ENCODE measurements at places on chromosomes 4 and X. TPM values are rescaled to one million over a fixed set of nuclear protein-coding genes. Genes with fewer than 3 reads are reported as not detected.

GRCh38 chrX:19178402-19178801, 56.1 kb upstream of the ADGRG2 start:
- no peak overlapping the region for H3K27ac ChIP-seq
- no peak overlapping the region for H3K4me3 ChIP-seq
- H3K36me3 ChIP-seq, result no peaks in the 10 kb centered on the region
- H3K27me3 ChIP-seq, result no peaks in the 10 kb centered on the region
- H3K4me1 ChIP-seq, result no peaks in the 10 kb centered on the region

ALG13 gene
- 21.6 TPM for total RNA-seq

DNA sequence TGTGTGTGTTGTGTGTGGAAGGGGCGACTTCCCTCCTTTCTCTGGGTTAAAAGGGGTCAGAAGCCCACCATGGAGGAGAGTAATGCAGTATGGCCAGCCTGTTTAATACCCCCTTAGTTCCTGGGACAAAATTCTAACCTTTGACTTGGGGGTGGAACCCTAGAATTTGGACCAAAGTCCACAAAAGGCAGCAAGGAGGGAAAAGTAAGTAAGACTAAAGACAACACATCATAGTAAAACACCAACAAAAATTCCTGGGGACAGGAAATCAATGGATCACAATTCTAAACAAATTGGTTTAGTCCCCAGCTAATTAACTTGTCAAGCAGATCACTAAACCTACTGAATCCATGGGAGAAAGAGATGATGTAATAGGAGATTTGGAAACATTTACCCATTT, 3.1 kb downstream of the AMOT start:
- no peak overlapping the region for H3K27ac ChIP-seq
- no peaks in the 10 kb centered on the region for H3K4me1 ChIP-seq
- H3K36me3 ChIP-seq, result no peaks in the 10 kb centered on the region
- H3K4me3 ChIP-seq, result no peak overlapping the region
- DNase-seq, result no peak
- peaks cover 5% of the 10 kb centered on the region for H3K27me3 ChIP-seq

- H3K4me1 ChIP-seq, result no peaks in the 10 kb centered on the region
- H3K27me3 ChIP-seq, result no peaks in the 10 kb centered on the region
- no peak overlapping the region for H3K4me3 ChIP-seq
- H3K36me3 ChIP-seq, result no peaks in the 10 kb centered on the region
- H3K27ac ChIP-seq, result no peak overlapping the region
Observed at GRCh38 chrX:38271154-38271716, 50.6 kb upstream of the SRPX start.

- no peaks in the 10 kb centered on the region for H3K36me3 ChIP-seq
- DNase-seq, result peak; percentile 71
- peak within 1 kb of the TSS; percentile 90 for H3K27ac ChIP-seq
- no peaks in the 10 kb centered on the region for H3K4me1 ChIP-seq
Observed at GRCh38 chrX:103356130-103356798, at the start of gene TCEAL9. TCEAL9 (plus strand) TSS chrX:103356506; CDS start chrX:103357685, 1,179 bp downstream.

CNGA1 gene
- 0.24 TPM for total RNA-seq

DNA sequence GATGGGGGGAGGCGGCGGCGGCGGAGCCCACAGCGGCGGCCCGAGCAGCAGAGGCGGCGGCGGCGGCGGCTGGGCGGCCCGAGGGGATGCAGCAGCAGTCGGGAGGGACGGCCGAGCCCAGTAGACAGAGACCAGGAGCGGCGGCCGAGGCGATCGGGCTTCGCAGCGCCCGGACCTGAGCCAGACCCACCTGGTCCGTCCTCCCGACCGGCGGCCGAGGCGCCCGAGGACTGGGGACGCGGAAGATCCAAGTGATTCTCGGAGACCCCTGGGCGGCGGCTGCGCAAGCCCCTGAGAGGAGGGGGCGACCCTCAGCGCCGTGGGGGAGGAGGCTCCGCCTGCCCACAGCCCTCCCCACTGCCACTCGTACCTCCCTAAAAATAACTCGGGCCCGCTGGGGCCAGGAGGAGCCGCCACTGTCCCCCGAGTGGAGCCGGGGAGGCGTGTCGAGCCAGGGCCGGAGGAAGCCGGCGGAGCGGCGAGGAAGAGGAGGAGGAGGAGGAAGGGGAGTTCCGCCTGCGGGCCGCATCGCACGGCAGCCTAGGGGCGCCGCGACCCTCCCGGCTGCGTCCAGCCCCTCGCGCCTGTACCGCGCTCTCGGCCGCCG, 608 bp downstream of the RAPGEF2 start:
- H3K4me3 ChIP-seq, result peak overlapping the region; percentile 97
- H3K4me1 ChIP-seq, result no peaks in the 10 kb centered on the region
- H3K27me3 ChIP-seq, result no peaks in the 10 kb centered on the region
- H3K27ac ChIP-seq, result peak overlapping the region; percentile 97
- DNase-seq, result no peak

- DNase-seq, result no peak
- no peaks in the 10 kb centered on the region for H3K36me3 ChIP-seq
- H3K27me3 ChIP-seq, result no peaks in the 10 kb centered on the region
- no peak overlapping the region for H3K4me3 ChIP-seq
- no peak overlapping the region for H3K27ac ChIP-seq
Observed at GRCh38 chrX:38313190-38313589, 14.1 kb downstream of the RPGR start.

- H3K4me1 ChIP-seq, result peaks cover 7% of the 10 kb centered on the region
- H3K27me3 ChIP-seq, result no peaks in the 10 kb centered on the region
- no peak overlapping the region for H3K27ac ChIP-seq
- H3K4me3 ChIP-seq, result no peak overlapping the region
Observed at GRCh38 chr4:39505581-39505980, 21.7 kb downstream of the UGDH start.

DNA sequence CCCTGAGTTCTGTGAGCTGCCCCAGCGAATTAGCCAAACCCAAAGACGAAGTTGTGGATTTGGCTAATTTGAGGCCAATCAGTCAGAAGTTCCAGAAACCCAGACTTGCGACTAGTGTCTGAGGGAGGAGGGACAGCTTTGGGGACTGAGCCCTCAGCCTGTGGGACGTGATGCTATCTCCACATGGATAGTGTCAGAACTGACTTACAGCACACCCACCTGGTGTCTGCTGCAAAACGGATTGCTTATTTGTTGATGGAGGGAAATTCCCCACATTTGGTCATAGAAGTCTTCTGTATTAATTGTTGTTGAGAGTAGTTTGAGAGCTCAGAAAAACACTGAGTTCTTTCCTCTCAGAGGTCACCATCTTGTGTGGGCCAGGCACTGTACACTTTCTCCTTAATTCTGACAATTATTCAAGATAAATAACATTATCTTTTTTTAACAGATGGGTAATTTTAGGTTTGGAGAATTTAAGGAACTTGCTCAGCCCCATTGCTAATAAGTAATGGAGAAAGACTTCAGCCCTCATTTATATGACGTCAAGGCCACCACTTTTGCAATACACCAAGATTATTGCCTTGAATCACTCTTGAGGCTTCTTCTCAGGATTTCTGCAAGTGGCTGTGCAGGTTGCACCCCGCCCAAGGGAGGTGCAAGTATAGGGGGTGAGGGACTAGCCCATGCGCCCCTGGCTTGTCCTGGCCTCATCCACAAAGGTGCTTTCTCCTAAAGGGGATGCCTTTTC, 16.7 kb downstream of the CLRN2 start:
- no peak overlapping the region for H3K27ac ChIP-seq
- no peaks in the 10 kb centered on the region for H3K36me3 ChIP-seq
- DNase-seq, result no peak
- H3K4me1 ChIP-seq, result no peaks in the 10 kb centered on the region
- no peaks in the 10 kb centered on the region for H3K27me3 ChIP-seq

MAGEA4 gene
- not detected for total RNA-seq

DNA sequence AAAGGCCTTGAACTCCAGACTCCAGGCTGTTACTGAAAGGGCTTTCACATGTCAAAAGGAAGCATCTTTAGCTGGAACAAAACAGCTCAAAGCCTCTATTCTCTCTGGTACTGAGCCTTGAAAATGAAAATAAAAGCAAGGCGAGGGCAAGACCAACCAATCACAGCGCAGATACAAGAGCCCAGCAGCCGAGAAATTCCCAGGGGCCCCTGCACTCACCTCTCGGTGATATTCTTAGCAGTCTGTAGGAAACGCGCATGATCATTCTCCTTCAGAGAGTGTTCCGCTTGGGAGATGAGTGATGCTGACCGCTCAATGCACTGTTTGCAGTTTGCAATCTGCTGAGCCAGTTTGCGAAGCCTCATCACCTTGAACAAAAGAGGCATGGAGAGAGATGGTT, 138.1 kb downstream of the MID1 start:
- no peak overlapping the region for H3K4me3 ChIP-seq
- no peaks in the 10 kb centered on the region for H3K27me3 ChIP-seq
- H3K4me1 ChIP-seq, result no peaks in the 10 kb centered on the region
- no peak for DNase-seq
- peak overlapping the region; percentile 50 for H3K27ac ChIP-seq

- H3K4me3 ChIP-seq, result no peak overlapping the region
- no peaks in the 10 kb centered on the region for H3K4me1 ChIP-seq
- no peaks in the 10 kb centered on the region for H3K27me3 ChIP-seq
- DNase-seq, result no peak
Observed at GRCh38 chr4:137610960-137611359, 78.7 kb upstream of the PCDH18 start.

DNA sequence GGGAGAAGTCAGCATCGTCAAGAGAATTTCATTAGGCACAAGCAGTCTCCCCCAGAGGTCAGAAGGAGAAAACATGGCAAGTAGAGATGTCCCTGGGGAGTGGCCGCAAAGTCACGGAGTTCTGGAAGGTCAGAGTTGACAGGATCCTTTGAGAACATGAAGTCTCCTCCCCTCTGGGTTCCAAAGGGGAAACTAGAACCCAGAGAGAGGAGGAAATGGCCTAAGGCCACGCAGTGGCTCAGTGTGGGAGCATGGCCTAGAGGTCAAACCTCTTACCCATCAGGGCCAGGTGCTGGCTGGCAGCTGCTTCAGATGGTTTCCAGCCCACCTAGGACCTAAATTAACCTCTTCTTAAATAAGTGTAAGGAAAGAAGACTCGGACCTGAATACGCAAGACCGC, 884 bp downstream of the IDH3G start:
- H3K27ac ChIP-seq, result peak overlapping the region; percentile 92
- peak overlapping the region; percentile 61 for H3K4me3 ChIP-seq
- no peaks in the 10 kb centered on the region for H3K27me3 ChIP-seq
- H3K36me3 ChIP-seq, result peaks cover 12% of the 10 kb centered on the region
- no peak for DNase-seq
- peaks cover 22% of the 10 kb centered on the region for H3K4me1 ChIP-seq

GRCh38 chrX:71949844-71950445, 39.3 kb downstream of the NHSL2 start:
- no peaks in the 10 kb centered on the region for H3K27me3 ChIP-seq
- H3K36me3 ChIP-seq, result no peaks in the 10 kb centered on the region
- H3K4me1 ChIP-seq, result no peaks in the 10 kb centered on the region
- DNase-seq, result no peak
- H3K27ac ChIP-seq, result no peak overlapping the region

GRCh38 chr4:95129821-95130311, 372.1 kb downstream of the BMPR1B start:
- H3K27me3 ChIP-seq, result no peaks in the 10 kb centered on the region
- no peak overlapping the region for H3K4me3 ChIP-seq
- H3K4me1 ChIP-seq, result no peaks in the 10 kb centered on the region
- peak; percentile 66 for DNase-seq

DNA sequence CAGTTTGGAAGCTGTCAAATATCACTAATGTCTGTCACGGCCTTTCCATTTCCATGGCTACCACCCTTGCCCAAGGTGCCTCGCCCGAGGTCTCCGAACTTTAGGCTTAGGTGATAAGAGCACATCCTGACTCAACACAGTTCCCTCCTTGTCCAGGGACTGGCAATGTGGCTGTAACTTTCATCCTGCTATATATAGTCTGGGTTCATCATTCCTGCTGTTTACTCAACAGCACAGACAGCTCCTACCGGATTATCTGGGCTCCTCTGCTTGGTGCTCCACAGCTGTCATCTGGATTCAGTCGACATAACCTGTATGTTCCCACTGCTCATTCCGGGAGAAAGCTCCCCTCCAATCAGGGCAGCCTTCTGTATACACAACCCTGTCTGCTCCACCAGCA, 51.2 kb downstream of the GATB start:
- no peaks in the 10 kb centered on the region for H3K27me3 ChIP-seq
- peaks cover 10% of the 10 kb centered on the region for H3K4me1 ChIP-seq
- H3K27ac ChIP-seq, result peak overlapping the region; percentile 53
- no peak for DNase-seq
- H3K4me3 ChIP-seq, result no peak overlapping the region

GRCh38 chrX:22999696-23000223, at the start of gene DDX53:
DDX53 (plus strand) TSS chrX:22999960; CDS start chrX:23000058, 98 bp downstream.
- H3K36me3 ChIP-seq, result no peaks in the 10 kb centered on the region
- no peak for DNase-seq
- H3K4me1 ChIP-seq, result no peaks in the 10 kb centered on the region
- H3K27ac ChIP-seq, result no peak within 1 kb of the TSS
- no peaks in the 10 kb centered on the region for H3K27me3 ChIP-seq

TRIM75 gene
- total RNA-seq, result not detected

- DNase-seq, result no peak
- no peaks in the 10 kb centered on the region for H3K36me3 ChIP-seq
- H3K27ac ChIP-seq, result no peak overlapping the region
- H3K4me3 ChIP-seq, result no peak overlapping the region
- no peaks in the 10 kb centered on the region for H3K27me3 ChIP-seq
Observed at GRCh38 chr4:13168326-13168725, 315.8 kb downstream of the RAB28 start.

GRCh38 chrX:1434871-1435240, 17.9 kb downstream of the ASMTL start:
- H3K36me3 ChIP-seq, result peaks cover 33% of the 10 kb centered on the region
- no peak overlapping the region for H3K27ac ChIP-seq
- no peaks in the 10 kb centered on the region for H3K27me3 ChIP-seq
- no peaks in the 10 kb centered on the region for H3K4me1 ChIP-seq

All from right atrium auricular region (tissue), 2 donors.